Effector CD8-positive, alpha-beta T cell (primary cell): ENCODE measurements at places on chromosomes 16 and 17.
A peak's percentile ranks its signal among the peaks of the same experiment; 100 is the strongest.

GRCh38 chr16:29992344-29992967 lies 3.0 kb downstream of the HIRIP3 start:
- no peak for DNase-seq

DNA sequence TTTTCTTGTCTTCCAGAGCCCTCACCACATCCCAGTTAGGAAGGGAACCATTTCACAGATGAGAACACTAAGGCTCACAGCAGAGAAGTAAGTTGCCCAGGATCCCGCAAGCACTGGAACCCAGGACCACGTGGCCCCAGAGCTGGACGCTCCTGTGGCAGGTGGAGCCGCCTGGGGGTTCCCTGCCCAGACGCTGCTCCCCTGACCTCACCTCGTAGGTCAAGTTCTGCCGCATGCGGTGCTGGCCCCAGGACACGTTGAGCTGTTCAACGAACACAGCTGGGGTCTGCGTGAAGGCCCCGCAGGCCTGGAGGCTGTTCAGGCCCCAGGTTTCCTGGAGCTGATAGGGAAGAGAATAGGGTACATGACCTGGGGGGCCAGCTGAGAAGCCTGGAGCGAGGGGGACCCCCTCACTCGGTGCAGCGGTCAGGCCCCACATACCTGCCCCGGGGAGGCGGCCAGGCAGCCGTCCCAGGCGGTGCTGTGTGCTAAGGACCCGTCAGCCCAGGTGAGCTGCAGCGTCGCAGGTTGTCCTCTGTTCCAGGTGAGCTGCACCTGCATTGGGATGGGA lies 54.1 kb downstream of the RMI2 start:
- DNase-seq, result no peak

GRCh38 chr16:88133507-88133843 lies 182.2 kb downstream of the BANP start:
- DNase-seq, result no peak

DNA sequence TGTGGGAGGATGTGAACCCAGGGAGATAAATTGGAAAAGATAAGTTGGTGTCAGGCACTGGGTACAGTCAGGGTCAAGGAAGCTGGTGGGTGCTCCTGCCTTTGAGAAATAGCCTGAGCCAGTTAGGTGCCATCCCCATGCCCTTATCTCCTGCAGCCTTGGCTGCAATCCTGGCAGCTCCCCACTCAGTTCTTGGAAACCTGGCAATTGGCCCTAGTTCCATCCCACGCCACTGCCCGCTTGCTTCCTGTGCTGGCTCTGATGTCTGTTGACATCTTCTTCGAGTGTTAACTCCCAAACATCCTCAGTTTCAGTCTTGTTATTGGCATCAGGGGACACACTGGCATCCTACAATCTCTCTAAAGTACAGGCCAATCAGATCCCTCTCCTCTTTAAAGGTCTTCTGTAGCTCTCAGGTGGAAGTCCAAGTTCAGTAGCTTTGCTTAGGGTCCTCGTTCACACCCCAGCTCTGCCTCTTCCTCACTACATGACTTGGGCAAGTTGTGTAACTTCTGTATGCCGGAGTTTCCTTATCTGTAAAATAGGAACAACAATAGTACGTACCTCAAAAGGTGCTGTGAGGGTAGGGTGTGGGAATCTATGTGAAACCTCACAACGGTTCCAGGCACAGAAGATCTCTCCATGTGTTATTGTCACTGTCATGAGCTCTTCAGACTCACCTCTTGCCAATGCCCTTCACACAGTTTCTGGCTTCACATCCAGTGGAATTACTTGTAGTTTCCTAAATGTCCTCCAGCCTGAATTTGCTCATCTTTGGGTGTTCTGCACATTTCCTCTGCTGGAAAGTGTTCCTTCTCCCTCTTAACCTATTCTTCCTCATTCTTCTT lies 13.5 kb upstream of the PRKAR1A start:
- no peak for DNase-seq

DNA sequence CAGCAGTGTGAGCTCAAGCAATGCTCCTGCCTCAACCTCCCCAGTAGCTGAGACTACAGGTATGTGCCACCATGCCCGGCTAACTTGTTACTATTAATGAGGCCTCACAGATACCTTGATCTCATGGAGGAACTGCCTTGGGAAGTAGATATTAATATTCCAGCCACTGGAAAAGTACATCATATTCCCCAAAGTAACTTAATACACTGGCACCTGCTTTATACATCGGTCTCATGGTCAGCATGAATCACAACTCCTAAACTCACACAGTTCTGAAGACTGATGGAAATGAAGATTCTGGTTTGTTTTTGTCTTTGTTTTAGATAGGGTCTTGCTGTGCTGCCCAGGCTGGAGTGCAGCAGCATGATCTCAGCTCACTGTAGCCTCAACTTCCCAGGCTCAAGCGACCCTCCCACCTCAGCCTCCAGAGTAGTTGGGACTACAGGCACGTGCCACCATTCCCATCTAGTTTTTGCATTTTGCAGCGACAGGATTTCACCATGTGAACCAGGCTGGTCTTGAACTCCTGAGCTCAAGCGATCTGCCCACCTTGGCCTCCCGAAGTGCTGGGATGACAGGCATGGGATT lies 28.2 kb downstream of the ADCY9 start:
- no peak for DNase-seq

DNA sequence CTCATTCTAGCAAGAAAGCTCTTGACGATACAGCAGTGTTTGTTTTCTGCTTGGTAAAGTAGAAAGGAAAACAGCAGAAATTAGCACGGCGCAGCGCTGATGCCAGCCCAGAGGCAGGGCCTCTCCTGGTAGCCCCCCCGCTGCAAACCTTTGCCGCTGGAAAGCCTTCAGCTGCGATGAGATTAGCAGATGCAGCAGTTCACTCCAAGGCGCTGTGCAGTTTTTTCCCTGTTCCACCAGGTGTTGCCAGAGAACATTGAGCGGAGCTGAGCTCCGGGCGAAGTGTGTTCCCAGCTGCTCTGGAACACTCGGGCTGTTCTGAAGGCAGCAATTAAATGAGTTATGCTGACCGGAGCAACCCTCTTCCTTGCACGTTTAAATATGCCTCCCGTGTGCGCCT lies 72.5 kb downstream of the RBFOX1 start:
- DNase-seq, result no peak

GRCh38 chr17:17084941-17085340 lies 42.7 kb downstream of the MPRIP start:
- DNase-seq, result no peak

DNA sequence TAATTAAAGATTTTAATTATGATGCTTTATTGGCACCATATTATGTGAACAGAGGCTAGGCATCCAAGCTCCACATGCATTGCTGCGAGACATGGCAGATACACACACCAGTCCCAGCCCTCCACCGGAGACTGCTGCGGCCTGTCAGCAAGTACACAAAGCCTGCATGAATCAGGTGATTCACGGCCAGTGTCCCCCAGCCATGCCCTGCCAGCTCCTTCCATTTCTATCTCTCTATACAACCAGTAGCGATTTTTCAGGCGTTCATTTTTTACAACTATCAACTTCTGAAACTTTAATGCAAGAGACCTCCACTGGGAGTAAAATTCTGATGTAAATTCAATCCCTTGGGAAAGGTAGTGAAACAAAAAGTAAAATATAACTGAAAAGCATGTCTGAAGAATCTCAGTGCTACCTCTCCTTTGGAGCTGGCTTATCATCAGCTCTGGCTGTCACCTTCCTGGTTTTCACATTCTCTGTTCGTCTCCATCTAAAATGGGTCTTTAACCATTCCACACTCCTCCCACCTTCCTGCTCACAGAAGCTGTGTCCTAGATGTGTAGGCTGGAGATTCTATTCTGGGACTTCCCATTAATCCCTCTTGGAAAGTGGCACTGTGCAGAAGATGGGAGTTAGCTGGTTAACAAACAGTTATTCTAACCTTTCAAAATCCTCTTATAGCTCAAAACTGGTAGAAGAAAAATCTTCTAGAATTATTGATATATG lies 32.2 kb downstream of the HS3ST3A1 start:
- no peak for DNase-seq

DNA sequence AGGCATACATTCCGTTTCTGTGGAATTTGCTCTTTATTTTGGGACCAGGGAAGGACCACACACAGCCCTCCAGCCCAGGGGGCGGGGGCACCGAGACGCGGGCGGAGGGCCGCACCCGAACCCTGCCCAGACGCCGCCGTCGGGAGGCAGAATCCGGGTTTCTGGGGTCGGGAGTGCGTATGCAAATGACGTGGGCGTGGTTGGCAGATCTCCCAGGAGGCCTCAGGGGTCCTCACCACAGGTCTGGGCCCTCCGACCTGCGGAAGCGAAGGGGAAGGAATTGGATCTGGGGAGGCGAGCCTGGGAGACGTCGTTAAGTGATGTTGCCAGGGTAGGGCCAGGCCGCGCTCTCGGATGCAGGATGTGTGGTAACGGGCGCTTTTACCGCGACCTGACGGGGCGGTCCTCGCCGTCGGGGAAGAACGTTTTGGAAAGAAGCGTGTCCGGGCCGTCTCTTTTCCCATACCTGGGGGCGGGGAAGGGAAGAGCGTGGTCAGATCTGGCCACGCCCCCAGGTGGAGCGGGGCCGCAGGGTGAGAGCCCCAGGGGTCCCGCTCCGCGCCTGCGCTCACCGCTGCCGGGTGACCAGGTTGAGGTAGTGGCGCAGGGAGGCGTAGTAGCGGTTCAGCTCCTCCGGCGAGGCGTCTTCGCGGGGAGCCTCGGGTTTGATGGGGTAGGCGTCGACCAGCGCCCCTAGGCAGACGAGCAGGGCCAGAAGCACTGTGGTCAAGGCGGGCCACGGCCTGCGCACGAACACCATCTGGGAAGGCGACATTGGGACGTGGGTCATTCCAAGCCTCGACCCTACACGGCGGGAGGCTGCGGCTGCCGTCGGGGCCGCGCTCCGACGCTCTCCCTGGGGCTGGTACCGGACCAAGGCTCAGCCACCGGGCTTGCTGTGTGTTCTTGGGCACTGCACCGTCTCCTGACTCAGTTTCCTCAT lies 745 bp downstream of the PYY start:
- no peak for DNase-seq

DNA sequence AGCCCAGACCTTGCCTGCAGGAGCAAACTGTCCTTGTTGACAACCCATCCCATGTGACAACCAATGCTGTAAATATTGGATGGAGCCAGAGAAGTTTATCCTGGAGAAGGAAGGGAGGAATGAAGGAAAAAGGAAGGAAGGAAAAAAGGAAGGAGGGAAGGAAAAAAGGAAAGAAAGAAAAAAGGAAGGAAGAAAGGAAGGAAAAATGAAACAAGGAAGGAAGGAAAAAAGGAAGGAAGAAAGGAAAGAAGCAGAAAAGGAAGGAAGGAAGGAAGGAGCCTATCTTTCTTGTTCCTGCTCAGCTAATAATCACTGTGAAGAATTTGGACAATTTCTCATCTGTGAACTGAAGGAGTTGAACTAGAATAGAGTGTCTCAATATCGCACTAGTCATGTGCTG lies 56.1 kb downstream of the ACSM2B start:
- DNase-seq, result no peak

GRCh38 chr16:54687043-54687899 lies 243.4 kb upstream of the IRX5 start:
- no peak for DNase-seq

GRCh38 chr16:17177242-17177958 lies 293.4 kb downstream of the XYLT1 start:
- no peak for DNase-seq

- peak; percentile 36 for DNase-seq
These were observed 874 bp downstream of the CMTM3 start for GRCh38 chr16:66605177-66605978.

DNA sequence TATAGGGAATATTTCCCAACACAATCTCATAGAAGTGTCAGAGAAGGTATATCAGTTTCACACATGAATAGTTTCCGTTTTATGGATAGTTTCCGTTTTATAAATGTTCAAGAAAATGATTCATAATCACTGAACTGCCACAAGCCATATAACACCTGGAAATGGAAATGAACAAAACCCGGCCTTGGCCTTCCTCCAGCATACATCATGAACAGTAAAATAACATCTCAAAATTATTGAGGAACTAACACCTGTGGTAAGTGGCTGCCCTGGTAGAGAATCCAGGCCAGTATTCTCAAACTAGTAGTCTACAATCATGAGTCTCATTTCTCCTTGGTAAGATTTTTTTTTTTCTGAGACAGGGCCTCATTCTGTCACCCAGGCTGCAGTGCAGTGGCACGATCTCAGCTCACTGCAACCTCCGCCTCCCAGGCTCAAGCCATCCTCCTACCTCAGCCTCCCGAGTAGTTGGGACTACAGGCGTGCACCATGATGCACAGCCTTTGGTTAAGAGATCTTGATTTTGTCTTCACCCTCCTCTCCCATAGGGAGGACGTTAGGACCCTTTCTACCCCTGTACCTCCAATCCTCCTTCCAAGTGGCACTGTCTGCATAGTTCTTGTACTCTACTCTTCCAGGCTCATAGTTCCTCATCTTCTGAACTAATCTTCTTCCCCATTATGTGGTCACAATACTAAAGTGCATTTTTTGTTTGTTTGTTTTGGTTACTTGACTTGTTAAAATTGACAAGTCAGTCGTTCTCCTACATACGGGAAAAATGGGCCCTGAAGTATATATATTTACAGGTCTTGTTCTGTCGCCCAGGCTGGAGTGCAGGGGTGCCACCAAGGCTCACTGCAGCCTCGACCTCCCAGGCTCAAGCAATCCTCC lies 15.0 kb upstream of the RGS9 start:
- no peak for DNase-seq

DNA sequence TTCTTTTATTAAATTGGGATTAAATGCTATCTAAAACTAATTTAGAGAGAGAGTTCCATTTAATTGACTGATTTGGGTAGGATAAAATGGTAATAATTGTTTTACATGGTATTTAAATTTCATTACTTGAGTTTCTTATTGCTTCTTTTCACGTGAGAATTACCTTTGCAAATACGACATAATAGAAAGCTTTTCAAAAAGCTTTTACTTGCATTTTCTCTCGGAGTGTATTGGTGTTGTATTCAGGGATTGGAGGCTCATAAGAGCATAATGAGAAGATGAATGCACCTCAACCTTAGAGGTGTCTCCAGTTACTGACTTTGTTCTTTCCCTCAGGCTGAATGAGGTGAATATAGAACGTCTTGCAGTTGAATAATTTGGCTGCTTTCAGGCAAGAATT lies 67.4 kb upstream of the CPHXL start:
- no peak for DNase-seq

- DNase-seq, result no peak
These were observed 1.5 kb upstream of the MARF1 start for GRCh38 chr16:15644267-15644961.

GRCh38 chr16:14476183-14476582 lies 153.9 kb downstream of the PARN start:
- DNase-seq, result no peak

- DNase-seq, result no peak
These were observed 115.4 kb downstream of the USP22 start for GRCh38 chr17:20927308-20927977.

- DNase-seq, result no peak
These were observed 73.0 kb downstream of the ZNF778 start for GRCh38 chr16:89290472-89290871.
